ENCODE measurements at places on chromosomes 3 and 15.

DNA sequence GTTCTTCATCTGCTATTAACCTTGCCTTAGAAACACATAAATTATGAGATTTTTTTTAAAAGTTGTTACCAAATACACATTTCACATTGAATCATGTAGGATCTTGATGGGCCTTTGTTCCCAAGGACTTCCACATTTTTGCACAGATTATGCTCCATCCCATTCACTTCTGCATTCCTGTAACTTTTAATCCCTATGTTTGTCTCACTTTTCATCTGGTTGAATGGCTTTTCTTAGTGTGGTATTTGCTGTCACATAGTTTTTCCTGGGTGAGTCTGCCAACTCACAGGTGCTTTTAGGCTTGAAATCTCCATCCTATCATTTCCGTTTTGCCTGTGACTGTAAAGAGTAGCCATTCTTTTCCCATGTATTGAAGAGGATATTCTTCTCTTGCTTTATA is 297.2 kb upstream of the TPRG1 start:
- DNase-seq, result no peak

GRCh38 chr15:64686130-64686735 is 89.2 kb downstream of the RBPMS2 start:
- peak; percentile 24 for DNase-seq

GRCh38 chr3:99108508-99108907 is 207.0 kb upstream of the DCBLD2 start:
- DNase-seq, result no peak

DNA sequence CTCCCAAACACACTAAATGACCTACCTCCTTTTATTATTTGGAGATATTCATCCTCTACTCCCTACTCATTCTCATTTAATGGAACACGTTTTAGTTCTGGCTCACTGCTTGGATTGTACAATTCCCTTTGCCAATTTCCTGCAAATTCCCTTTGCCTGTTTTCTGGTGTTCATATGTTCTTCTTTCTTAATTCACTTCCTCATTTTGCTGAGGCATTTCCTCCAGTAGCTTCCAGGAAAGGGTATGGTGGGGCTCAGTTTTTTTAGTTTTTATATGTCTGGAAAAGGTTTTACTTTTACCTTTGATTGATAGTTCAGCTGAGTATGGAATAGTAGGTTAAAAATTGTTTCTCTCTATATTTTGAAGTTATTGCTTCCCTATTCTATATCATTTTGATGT is 143.6 kb upstream of the GOLIM4 start:
- DNase-seq, result no peak

DNA sequence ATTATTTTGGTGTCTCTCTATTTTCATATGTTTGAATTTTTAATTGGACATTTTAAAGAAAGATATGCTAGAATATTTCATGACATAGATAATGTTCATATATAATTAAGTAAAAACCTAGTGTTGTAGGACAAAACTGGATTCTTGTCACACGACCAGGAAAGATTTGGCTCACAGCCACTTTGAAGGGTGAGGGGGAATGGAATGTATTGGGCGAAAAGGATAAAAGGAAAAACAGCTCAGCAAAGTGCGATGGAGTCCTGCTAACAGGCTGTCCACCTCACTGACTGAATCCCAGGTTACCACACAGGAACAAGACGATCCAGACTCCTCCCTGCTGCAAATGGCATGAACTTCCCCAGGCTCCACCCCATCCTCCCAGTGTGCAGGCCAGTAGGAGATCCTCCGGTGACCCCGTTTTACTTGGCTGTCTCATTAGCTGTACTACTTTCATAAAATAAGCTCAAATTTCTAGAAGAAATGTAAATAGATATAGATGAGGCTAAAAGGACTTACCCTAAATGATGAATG is 186.2 kb downstream of the CD47 start:
- no peak for DNase-seq

GRCh38 chr15:62593681-62594399 is 428.8 kb upstream of the C2CD4B start:
- no peak for DNase-seq

DNA sequence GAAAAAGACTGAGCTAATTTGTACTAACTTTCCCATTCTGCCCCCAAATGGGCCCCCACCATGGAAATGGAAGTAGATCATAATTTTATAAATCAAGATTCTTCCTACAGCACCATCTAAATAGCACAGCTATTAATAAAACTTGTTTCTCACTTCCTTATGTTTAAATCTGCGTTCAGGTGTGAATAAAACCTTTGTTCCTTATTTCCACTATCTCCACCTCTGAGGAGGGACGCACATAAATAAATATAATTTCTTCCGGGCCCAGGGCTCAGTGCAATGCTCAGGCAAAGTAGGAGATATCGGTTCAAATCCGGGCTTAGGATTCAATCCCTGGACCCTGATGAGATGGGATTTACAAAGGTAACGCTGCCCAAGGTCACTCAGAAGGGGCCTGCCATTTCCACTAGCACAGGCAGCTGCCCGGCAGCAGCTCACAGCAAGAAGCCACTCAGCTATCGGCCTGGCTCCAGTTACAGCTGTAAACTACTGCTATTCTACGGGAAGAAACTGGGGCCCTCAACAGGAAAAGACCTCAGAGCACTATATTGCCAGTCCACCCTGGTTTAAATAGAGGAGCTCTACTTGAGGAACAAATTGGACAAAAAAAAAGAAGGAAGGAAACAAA is 52.5 kb downstream of the FOXP1 start:
- DNase-seq, result no peak

GRCh38 chr3:178443634-178444033 is 92.6 kb upstream of the KCNMB2 start:
- DNase-seq, result no peak

All from memory B cell (primary cell).